ENCODE measurements at places on chromosomes 1 and 21.

DNA sequence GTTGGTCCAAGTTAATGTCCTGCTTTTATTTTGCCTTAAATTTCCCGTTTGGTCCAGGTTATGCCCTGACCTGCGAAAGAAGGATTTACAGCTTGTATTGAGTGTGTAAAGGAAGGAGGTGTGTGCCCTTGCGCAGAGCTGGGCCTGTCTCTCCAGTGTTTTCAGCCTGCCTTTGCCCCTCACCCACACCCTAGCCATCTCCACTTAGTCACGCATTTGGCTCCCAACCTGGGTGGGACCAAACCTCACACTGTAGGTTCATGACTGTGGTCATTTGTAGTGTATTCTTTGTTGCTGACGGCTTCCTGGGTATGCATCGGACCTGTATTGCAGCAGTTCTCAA is 572 bp upstream of the SRSF10 start:
- no peak for DNase-seq

DNA sequence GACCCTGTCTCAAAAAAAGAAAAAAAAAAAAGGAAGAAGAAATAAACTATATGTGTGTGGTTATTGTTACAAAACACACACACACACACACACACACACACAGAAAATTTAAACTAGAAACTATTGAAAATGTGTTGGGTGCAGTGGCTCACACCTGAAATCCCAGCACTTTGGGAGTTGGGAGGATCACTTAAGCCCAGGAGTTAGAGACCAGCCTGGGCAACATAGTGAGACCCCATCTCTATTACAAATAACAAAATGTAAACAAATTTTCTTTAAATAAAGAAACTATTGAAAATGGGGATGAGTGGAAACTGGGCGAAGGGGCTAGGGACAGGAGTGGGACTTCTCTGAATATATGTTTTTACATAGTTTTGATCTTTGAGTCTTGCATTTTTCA is 23.0 kb downstream of the KIAA2013 start:
- DNase-seq = no peak

- DNase-seq = no peak
Measured at GRCh38 chr1:160993544-160994193, 27.3 kb downstream of the F11R start.

GRCh38 chr1:54987919-54988705 is 7.7 kb downstream of the TMEM61 start:
- DNase-seq = no peak

- no peak for DNase-seq
Measured at GRCh38 chr1:218589487-218589886, 244.4 kb downstream of the TGFB2 start.

DNA sequence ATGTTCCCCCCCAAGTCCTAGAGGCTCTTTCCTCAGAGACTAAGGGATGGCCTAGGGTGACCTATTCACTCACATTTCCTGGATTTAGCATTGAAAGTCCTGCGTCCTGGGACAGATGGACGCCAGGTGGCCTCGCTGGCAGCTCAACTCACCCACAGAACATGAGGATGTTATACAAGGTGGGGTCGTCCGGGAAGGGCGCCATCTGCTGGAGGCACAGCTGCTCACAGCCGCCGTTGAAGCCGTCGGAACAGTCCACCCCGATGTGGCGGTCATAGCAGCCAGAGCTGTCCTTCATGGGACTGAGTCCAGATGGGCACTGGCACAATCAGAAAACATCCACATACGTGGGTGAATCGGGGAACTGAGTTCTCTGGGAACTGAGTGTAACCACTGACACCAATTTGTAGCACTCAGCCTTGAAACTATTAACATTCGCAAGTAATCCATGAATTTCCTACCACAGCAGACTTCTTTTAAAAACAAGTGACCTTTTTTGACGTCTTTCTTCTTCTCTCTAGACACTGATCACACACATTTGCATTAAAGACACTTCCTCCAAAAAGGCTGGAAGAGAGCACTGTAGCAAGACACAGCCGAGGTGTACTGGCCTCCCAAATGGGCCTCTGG is 215.4 kb downstream of the ASTN1 start:
- DNase-seq = peak; percentile 10

DNA sequence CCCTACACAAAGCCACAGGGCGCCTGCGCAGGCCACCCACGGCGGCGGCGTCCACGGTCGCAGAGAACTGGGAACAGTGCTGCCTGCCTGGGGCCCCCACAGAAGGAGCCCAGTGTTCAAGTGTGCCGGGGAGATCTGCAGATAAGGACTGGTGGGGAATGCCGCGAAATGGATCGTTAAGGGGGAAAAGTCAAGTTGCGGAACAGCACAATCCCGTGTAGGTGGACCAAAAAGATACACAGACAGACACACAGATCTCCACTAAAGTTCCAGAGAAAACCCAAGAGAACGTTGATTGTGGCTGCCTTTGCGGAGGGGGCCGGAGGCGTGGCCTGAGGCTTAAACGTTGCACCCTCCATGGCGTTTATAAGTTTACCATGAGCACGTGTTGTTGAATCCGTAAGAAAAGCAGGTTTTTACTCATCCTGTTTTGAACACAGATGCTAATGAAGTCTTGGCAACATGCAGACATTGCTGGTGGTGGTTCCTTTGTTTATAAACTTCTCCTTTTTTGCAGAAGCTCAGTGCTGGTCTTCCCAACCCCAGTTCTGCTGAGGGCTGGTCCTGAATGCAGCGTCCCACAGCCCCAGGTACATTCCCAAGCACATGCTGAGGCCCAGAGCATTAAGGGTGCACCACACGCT is 4.1 kb downstream of the SPATC1L start:
- no peak for DNase-seq

Data from left renal pelvis (tissue), 4 donors.